A549 (cell line): ENCODE measurements at places on chromosomes 1 and 21.
A peak's percentile ranks its signal among the peaks of the same experiment; 100 is the strongest.

DNA sequence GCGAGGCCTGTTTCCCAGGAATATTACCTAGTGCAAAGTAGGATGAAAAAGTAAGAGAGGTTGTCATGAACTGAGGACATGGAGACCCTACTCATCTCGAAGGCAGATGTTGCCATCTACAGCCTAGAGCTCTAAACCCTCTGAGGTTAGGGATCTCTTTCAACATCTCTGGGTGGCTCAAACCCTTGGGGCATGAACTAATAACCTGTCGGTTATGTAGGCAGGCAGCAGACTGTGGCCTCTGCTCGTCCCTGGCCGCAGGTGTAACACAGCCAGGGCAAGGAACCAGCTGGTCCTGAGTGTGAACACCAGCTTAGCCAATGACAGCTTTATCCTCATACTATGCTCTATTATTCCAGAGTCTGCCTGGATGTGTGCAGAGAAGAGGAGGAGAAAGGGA lies 13.2 kb downstream of the CAPZB start:
- DNase-seq, result no peak

DNA sequence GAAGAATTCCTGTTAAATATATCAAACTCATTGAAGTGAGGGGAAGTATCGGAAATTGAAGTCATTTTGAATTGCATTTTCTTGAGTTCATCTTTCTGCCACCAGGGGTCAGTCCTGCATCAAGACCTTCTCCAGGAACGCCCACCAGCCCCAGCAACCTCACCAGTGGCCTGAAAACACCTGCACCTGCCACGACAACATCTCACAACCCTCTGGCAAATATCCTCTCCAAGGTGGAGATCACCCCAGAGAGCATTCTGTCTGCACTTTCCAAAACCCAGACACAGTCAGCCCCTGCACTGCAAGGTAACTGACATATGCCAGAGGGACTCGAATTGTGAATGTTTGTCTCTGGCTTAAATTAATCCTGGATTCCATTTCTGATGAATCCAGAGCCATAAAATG lies 22.8 kb upstream of the TARS2 start:
- DNase-seq, result peak; percentile 72

GRCh38 chr1:2865571-2866421 lies 64.3 kb upstream of the TTC34 start:
- DNase-seq, result no peak

GRCh38 chr21:46007492-46007868 lies 25.9 kb downstream of the COL6A1 start:
- no peak for DNase-seq

- no peak for DNase-seq
Observed at GRCh38 chr1:151960780-151961513, 32.7 kb downstream of the S100A10 start.

DNA sequence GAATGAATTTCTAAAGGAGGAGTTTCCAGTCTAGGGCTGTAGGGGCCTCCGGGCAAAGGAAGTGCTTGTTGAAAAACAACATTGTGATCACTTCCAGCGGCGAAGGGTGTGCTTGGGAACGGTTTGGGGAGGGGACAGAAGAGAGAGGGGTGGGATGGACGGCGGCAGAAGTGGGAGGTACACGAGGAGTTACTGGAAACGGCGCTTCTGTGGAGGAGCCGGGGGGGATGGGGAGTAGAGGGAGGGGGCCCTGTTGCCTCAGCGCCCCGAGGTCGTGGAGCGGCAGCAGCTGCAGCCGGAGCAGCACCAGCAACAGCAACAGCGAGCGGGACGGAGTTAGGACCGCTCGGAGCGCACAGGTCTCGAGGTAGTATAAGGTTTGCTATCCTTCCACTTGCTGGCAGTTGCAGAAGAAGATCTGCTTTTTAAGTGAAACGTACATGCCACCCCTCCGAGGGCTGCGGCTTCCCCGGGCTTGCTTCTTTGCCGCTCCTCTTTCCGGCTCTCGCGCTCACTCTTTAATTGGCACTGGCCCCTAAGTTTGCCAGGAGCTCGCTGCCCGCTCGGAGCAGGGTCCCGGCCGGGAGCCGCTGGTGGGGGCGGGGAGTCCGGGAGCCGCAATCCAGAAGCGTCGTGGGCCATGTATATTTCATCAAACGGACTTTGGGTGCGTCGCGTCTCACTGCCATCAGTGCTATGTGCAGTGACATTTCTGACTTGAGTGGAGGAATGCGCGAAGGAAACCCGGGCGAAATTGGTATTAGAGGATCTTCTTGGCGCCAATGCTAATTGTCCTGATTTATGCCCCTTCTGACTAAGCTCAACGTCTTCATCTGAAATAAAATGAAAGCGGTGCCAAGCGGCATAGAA lies 771 bp upstream of the NTNG1 start:
- DNase-seq, result no peak

GRCh38 chr21:45873418-45873817 lies 108.2 kb upstream of the COL6A1 start:
- no peak for DNase-seq

DNA sequence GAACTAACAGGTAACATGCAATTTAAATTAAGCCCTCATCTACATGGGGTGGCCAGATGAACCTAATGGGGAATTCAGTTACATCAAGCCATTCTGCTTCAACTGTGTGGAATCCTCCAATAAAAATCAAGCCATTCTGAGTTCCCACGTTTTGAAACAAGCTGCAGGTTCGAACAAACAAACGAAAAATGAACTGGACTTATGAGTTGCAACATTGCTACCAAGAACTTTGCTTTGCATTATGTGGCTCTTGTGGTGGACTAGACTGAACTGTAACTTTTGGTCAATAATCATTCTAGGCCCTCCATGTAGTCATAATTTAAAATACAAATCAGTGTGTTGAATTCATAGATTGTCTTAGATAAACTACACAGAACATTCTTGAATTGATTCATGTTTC lies 517.2 kb downstream of the PTBP2 start:
- DNase-seq, result no peak

- no peak for DNase-seq
Observed at GRCh38 chr1:55611123-55611522, 396.0 kb upstream of the USP24 start.

DNA sequence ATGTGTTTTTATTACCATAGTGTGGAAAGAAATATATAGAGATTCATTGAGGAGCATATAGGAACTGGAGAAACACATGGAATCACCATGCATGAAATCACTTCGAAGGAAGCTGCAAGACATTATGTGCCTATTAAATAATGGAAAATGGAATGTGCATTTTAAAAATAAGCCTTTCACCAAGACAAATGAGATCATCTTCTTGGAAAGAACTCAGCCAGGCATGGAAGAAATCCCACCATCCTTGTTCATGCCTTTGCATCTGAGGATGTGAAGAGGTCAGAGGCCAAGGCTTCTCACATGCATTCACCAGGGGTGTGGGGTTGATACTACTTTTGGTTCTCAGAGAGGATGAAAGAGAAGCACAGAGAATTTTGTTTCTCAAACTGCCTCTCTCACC lies 50.0 kb downstream of the C1orf198 start:
- DNase-seq, result no peak

DNA sequence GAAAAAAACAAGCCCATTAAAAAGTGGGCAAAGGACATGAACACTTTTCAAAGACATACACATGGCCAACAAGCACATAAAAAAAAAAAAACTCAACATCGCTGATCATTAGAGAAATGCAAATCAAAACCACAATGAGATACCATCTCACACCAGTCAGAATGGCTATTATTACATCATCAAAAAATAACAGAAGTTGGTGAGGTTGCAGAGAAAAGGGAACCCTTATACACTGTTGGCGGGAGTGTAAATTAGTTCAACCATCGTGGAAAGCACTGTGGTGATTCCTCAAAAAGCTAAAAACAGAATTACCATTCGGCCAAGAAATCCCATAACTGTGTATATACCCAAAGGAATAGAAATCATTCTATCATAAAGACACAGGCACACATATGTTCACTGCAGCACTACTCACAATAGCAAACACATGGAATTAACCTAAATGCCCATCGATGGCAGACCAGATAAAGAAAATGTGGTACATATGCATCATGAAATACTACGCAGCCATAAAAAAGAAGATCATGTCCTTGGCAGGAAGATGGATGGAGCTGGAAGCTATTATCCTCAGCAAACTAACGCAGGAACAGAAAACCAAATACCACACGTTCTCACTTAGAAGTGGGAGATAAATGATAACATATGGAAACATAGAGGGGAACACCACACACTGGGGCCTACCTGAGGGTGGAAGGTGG lies 70.1 kb downstream of the INTS7 start:
- no peak for DNase-seq

- DNase-seq, result no peak
Observed at GRCh38 chr1:24866211-24867083, 63.6 kb downstream of the RUNX3 start.
